ENCODE measurements at places on chromosomes 1 and 21.

DNA sequence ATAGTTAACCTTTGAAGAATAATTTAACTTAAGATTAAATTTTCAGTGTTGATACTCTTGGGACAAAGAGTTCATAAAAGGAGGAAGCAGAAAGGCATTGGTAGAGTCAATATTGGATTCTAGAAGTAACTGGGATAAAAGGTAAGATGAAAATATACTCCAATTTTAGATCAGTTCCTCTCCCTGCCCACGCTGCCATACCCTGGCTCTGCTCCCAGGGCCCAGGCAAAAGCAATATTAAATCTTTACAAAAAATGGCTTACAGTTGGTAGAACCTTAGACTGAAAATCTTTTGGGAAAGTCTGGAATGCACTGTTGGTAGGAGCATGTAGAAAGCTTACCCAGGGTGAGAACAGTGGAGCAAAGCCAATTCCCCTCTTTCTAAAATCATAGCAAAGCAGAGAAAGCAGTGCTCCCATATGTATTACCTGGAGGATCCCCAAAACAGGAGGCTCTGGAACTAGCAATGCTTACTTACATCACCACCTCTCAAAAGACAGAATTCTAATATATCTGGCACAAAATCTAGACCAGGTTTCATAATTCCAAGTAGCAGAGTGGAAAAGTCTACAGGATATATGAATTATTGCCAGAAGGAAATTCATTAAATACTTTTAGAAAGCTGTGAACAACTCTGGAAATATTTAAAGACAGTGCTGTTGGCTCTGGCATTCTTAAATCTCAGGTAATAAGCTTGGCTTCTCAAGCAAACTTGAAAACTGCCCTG lies 24.5 kb downstream of the KIAA0319L start:
- no peak for DNase-seq

- no peak for DNase-seq
These were observed 81.6 kb downstream of the PAX7 start for GRCh38 chr1:18712252-18712600.

GRCh38 chr21:16124378-16125138 lies 394.8 kb downstream of the USP25 start:
- DNase-seq = no peak

GRCh38 chr1:201902198-201902597 lies 13.5 kb downstream of the SHISA4 start:
- no peak for DNase-seq

DNA sequence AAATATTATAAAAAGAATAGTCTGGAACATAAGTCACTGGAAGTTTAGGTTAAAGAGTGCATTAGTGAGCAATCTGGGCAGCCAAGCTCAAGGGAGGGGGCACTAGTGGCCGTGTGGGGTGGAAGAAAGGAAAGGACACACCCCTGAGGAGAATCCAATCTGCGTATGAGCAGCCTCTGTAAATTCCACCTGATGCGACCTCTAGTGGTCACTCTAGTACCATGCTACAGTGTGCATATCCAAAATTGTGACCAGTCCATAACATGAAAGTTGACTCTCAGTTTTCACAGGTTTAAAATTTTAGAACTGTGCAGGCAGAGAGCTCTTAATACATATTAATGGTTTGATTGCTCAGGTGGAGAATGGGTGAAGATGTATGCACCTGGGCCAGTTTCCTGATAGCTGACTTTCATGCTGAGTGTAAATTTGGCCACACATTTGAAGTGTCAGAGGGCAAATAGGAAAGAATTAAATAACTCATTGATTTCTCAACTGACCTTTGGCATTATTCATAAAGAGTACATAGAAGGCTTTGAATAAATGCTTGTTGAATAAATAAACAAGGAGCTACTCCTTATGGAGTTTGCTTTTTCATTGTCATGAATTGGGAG lies 105.9 kb upstream of the C21orf91 start:
- no peak for DNase-seq

- no peak for DNase-seq
These were observed 68.5 kb downstream of the NDUFS5 start for GRCh38 chr1:39094685-39095084.

DNA sequence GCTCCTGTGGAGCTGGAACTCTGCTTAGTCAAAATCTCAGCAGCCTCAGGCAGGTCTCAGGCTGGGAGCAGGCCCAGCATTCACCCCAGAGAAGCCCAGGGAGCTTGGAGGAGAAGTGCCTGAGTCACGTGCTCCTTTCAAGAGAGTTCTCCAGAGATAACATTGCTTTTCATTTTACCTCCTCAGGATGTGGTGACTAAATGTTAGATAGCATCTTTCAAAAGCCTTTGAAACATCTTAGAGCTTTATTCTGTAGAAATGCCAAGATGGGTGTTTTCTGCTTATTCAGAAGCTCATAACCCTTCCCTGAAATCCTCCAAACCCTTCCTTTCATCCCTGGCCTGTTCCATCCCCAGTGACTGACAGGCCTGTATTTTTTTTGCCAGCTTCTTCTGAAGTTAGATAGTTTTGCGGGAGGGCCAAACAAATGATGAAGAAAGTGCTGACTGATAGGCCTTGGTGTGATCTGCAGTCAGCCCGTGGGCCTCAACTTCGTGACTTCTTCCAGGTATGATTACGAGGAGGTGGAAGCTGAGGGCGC lies 58.0 kb downstream of the PGM1 start:
- no peak for DNase-seq

DNA sequence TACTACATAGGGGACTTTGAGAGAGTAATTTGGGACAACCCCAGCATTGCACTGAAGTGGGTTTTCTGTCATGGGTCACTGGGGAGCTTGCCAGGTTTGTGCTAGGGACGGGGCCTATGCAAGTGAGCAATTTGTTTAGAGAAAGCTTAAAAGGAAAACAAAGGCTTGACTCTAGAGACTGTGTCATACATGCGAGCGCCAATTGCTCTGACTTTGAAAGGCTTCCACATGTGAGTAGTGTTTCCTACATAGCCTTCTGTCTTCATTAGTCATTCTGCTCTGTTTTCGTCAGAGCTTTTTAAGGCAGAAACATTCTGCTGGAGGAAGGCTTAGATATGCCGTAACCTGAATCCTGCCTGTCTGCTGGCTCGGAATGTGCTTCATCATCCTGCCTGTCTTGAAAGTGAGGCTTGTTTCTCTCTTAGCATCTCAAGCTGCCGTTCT lies 28.4 kb downstream of the TRIM45 start:
- no peak for DNase-seq

DNA sequence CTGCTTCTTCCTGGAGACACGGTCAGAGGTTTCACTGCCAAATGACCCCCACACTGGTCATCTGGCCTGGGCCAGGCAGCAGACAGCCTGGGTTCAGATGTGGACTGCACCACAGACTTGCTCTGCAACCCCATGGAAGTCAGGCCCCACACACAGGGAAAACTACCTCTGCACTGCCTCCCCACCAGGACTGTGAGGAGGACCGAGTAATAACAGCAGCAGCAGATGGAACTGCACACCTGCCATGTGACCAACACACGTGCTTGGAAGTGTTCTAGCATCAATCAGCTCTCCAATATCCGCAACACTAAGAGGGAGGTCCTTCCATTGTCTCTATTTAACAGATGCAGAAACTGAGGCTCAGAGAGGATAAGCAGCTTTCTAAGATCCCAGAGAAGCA lies 51.4 kb downstream of the SLC9A1 start:
- no peak for DNase-seq

DNA sequence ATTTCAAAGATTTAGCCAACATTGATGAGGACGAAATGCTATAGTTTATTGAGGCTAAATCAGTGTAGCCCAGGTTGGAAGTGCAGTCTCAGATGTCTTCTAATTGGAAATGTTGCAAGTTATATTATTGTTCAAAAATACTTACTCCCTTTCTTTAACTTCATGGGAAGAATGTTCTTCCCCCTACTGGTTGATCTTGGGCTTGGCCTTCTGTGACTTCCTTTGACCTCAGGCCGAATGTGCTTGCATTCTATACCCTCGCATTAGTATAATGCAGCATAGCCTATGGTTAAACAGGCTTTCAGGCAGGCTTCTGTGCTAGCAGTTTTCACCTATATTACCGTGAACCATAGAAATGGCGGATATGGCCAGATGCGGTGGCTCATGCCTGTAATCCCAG lies 77.3 kb downstream of the RPE65 start:
- DNase-seq = no peak

DNA sequence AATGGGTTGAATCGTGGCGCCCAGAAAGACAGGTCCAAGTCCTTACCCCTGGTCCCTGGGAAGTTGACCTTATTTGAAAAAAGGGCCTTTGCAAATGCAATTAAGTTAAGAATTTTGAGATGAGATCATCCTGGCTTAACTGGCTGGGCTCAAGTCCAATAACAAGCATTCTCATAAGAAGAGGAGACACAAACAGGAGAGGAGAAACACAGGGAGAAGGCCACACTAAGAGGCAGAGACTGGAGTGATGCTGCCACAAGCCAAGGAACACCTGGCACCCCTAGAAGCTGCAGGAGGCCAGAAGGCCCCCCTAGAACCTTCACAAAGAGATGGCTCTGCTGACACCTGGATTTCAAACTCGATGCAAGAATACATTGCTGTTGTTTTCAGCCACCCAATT lies 44.6 kb downstream of the PDPN start:
- no peak for DNase-seq

- DNase-seq = no peak
These were observed 110.2 kb downstream of the IFI44 start for GRCh38 chr1:78759881-78760280.

- DNase-seq = no peak
These were observed 575 bp downstream of the RRAGC start for GRCh38 chr1:38858833-38859560.

GRCh38 chr21:44897326-44898010 lies 23.2 kb downstream of the ITGB2 start:
- DNase-seq = no peak

DNA sequence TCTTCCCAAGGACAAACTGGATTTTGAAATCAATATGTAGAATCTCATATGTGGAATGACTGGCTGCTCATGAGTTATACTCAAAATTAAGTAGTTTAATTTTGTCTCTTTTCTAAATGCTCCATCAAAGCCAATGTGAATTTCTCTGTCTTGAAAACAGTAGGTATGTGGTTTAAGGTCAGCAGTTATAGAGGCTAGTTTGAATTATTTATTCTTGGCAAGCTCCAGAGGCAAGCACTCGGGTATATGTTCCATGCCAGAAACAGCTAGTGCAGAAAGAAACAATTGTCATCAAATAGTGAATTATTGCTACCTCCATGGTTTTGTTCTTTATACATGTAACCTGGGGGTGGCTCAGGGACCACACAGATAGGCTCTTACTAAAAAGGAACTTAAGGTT lies 63.5 kb downstream of the LRIG2 start:
- no peak for DNase-seq

DNA sequence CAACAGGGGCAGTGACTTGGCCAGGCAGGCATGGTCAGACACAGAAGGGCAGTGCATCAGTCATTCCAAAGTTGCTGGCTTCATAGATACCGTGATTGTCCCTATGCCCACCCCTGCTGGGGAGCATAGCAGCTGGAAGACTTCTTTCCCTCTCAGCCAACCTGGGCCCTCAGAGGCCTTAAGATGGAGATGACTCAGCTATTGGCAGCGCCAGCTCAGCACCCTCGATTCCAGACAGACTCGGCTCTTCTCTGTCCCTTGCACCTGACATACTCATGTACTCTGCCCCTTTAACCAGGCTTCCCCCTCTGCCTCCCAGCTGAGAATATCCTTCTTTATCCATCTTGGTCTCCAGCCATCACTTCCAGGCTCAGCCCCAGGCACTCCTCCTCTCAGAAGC lies 16.8 kb downstream of the SLAMF8 start:
- no peak for DNase-seq

Data from NCI-H2081 treated with DMSO at 0.1 percent for 48 hours (cell line).